MV-4-11 (cell line): ENCODE measurements at places on chromosomes 16 and 17.
A peak's percentile ranks its signal among the peaks of the same experiment; 100 is the strongest.

GRCh38 chr16:88591577-88592021, 21.4 kb downstream of the ZC3H18 start:
- peak; percentile 98 for DNase-seq

GRCh38 chr16:50696575-50697420, 3.4 kb downstream of the NOD2 start:
- peak; percentile 69 for DNase-seq

- no peak for DNase-seq
Measured at GRCh38 chr17:50318501-50319285, 27.2 kb upstream of the XYLT2 start.

- DNase-seq = no peak
Measured at GRCh38 chr17:47728214-47728877, 4.7 kb upstream of the TBX21 start.

- DNase-seq = no peak
Measured at GRCh38 chr17:76687298-76688164, 23.2 kb downstream of the MXRA7 start.

DNA sequence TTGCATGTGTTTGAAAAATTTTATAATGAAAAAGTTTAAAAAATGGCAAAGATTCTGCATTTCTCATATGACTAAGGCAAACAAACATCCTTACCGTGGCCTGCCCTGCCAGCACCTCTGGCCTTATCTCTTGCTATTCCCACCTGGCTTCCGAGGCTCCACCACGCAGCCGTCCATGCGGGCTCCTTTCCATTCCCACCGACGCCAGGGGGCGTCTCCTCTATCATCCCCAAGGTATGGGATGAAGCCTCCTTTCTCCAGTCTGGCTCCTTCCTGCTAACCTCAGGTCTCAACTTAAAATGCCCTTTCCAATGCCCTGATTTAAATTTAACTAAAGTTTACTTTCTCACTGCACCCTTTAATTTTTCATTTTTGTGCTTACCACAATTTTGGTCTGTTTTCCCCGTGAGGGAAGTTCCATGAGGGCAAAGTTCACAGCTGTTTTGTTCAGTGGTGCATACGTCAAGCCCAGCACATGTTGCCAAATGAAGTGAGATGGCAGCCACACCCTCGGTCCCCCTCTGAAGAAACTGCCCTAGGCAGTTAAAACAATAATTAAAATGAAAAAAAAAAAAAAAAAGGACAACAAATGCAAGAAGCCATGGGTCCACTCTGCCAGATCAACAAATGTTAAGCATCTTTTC, 13.3 kb upstream of the SDK2 start:
- DNase-seq = peak; percentile 39

GRCh38 chr17:68732301-68732749, 131.2 kb upstream of the FAM20A start:
- DNase-seq = no peak
